ENCODE measurements at places on chromosomes 12 and 14.

- no peak for DNase-seq
Observed at GRCh38 chr14:61671082-61671481, 24.2 kb upstream of the HIF1A start.

DNA sequence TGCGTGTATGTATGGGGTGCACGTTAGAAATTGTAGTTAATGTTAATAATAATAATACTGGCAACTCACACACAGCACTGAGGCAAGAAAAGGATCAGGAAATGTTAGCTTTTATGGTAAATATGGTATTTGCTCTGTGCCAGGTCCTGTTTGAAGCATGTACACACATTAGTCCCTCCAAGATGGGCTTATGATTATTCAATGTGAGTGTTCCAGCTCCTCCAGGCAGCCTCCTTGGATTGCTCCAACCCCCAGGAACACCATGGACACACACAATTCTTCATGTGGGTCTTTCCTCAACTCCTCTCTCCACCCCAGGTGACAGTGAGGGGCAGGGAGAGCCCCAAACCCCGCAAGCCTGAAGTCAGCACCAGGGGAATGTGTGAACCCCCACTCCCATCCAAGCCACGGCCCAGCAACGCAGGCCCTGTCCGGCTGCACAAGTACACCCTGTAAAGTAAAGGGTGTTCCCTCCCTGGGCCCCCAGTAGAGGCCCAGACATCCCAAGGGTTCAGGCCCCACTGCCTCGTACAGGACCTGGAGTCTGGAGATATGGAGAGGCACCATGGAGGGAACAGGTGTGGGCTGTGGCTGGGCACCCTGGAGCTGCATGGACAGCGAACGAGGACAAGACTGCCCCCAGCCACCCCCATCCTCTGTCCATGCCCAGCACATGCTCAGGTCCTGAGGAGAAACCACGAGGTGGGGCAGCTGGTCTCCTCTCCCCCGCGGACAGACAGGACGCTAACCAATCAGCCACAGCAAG lies 41.3 kb downstream of the NCOR2 start:
- no peak for DNase-seq

DNA sequence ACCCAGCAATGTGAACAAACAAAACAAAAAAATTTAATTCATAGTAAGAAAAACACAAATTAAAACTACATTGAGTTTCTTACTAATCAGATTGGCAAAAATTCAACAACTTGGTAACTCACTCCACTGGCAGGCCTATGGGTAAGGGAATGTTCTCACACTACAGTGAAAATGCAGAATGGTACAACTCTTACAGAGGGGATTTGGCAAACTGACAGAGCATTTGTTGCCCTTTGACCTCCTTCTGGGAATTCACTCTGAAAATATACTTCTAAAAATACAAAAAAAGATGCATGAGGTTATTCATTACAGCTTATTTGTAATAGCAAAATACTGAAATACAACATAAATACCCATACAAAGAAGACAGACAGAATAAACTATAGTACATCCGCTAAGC lies 32.8 kb downstream of the ABCD2 start:
- no peak for DNase-seq

DNA sequence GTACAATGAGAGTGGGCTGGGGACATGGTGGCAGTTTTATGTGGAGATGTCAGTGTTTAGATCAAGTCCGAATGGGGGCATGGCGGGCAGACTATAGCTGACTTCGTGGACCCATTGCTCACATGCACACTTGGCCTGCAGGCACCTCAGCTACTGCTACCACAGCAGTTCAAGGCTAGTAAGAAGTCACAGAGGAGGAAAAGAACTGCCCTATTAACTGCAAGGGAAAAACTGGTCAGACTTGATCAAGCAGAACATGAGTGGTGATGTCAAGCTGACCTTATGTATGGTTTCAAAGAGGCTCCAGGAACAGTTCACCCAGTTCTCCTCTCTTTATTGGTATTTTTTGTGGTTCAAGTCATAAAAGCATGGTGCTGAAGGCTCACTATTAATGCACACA lies 30.2 kb upstream of the FRS2 start:
- DNase-seq, result no peak

- DNase-seq, result peak; percentile 25
Observed at GRCh38 chr12:107317751-107318555, 224.6 kb upstream of the CRY1 start.

DNA sequence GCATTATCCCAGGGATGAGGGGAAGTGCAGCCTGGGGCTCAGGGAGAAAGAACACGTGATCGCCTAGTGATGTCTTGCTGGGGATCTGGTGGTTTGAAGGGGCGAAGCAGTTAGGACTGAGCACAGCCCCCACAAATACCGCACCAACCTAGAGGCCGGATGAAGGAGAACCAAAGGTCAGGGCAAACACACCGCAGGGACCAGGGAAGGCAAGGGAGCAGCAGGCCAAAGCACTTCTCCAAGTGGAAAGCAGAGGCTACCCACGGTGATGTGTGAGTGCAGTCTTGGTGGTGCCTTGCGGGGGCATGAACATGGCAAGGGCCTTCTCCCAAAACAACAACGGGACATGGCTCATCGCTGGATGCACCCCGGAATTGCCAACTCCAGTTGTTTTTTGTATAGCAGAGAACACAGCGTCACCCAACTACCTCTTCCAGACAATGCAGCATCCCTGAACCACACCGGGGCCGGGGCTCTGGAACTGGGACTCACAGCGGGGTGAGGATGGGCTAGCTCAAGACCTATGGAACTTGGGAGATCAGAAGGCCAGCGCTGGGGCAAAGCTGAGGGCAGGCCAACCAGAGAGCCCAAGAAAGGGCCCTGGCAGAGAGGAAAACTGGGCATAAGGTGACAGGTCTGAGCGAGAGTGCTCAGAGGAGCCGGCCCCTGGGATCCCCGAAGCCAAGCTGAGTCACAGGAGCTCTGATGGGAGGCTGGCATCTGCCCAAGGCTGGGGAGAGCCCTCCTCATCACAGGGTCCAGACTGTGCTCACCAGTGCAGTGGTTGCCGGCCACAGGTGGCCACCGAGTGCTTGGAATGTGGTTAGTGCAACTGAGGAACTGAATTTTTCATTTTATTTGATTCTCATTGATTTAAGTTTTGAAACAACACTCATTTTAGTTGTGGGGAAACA lies 11.1 kb downstream of the GALNT16 start:
- no peak for DNase-seq

DNA sequence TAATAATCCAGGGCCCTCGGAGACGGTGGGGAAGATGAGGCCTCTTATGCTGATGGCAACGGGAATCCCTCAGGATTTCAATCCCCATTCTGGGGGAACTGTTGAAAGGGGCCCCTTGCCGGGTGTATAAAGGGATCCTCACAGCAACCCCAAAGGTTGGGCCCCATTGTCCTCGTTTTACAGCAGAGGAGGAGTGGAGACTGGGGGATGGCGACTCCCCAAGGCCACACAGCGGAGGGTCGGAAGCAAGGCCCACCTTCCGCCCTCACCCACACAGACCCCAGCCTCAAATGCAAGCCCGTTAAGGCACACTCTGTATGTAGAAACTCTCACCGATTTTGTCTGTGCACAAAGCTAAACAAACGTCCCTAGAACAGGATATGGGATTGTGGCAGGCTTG lies 327.9 kb upstream of the DIO3 start:
- DNase-seq, result no peak
